ENCODE measurements at places on chromosomes 4 and X. TPM values are rescaled to one million over a fixed set of nuclear protein-coding genes. Genes with fewer than 3 reads are reported as not detected.
A peak's percentile ranks its signal among the peaks of the same experiment; 100 is the strongest.

The DDX60 gene
- total RNA-seq = 2.3 TPM

GRCh38 chr4:30840571-30840970 lies 120.4 kb downstream of the PCDH7 start:
- H3K4me3 ChIP-seq = no peak overlapping the region
- H3K4me1 ChIP-seq = no peaks in the 10 kb centered on the region
- H3K27ac ChIP-seq = no peak overlapping the region
- no peaks in the 10 kb centered on the region for H3K36me3 ChIP-seq

DNA sequence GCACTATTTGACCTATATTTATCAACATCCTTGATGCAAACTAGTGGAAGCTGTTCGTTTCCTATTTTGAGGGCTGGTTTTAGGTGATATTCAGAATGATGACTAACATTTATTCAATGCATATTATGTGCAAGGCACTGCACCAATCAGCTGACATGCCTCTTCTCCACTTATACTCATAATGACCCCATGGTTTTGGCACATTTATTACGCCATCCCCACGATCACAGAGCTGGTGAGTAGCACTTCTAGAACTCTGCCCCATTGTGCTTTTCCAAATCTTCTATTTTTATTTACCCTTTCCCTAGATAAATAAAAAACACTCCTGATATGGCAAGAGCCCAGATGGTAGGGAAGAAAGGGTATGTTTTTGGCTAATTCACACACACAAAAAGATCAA lies 13.1 kb downstream of the SCML1 start:
- no peaks in the 10 kb centered on the region for H3K27me3 ChIP-seq
- no peaks in the 10 kb centered on the region for H3K4me1 ChIP-seq
- no peak overlapping the region for H3K4me3 ChIP-seq
- no peak for DNase-seq
- no peak overlapping the region for H3K27ac ChIP-seq
- H3K36me3 ChIP-seq = peaks cover 23% of the 10 kb centered on the region

- peak; percentile 51 for DNase-seq
- no peaks in the 10 kb centered on the region for H3K4me1 ChIP-seq
- no peak overlapping the region for H3K27ac ChIP-seq
- no peaks in the 10 kb centered on the region for H3K36me3 ChIP-seq
These were observed 654.9 kb upstream of the HTR2C start for GRCh38 chrX:113929004-113929403.

The XAGE1A gene
- not detected for total RNA-seq

GRCh38 chr4:183297675-183298074 lies 22.4 kb downstream of the CLDN22 start:
- no peaks in the 10 kb centered on the region for H3K27me3 ChIP-seq
- H3K4me1 ChIP-seq = no peaks in the 10 kb centered on the region
- H3K36me3 ChIP-seq = peaks cover 29% of the 10 kb centered on the region
- no peak overlapping the region for H3K4me3 ChIP-seq

GRCh38 chr4:6423575-6423974 lies 48.8 kb downstream of the PPP2R2C start:
- H3K4me3 ChIP-seq = no peak overlapping the region
- peaks cover 5% of the 10 kb centered on the region for H3K27me3 ChIP-seq
- no peaks in the 10 kb centered on the region for H3K4me1 ChIP-seq
- H3K27ac ChIP-seq = no peak overlapping the region

The SPIN4 gene
- total RNA-seq = 3.2 TPM

The GASK1B gene
- total RNA-seq = 22.2 TPM

- no peak overlapping the region for H3K27ac ChIP-seq
- peaks cover 99% of the 10 kb centered on the region for H3K36me3 ChIP-seq
- peaks cover 15% of the 10 kb centered on the region for H3K4me1 ChIP-seq
- H3K4me3 ChIP-seq = no peak overlapping the region
- H3K27me3 ChIP-seq = no peaks in the 10 kb centered on the region
These were observed 32.7 kb upstream of the HTRA3 start for GRCh38 chr4:8236920-8237195.

The PAGE2 gene
- not detected for total RNA-seq

- H3K27me3 ChIP-seq = no peaks in the 10 kb centered on the region
- no peaks in the 10 kb centered on the region for H3K4me1 ChIP-seq
- no peak overlapping the region for H3K27ac ChIP-seq
These were observed 281.4 kb downstream of the PABPC4L start for GRCh38 chr4:133920236-133920635.

- DNase-seq = peak; percentile 55
- H3K4me1 ChIP-seq = peaks cover 73% of the 10 kb centered on the region
- peak overlapping the region; percentile 52 for H3K4me3 ChIP-seq
- H3K36me3 ChIP-seq = no peaks in the 10 kb centered on the region
- peaks cover 14% of the 10 kb centered on the region for H3K27me3 ChIP-seq
- peak overlapping the region; percentile 84 for H3K27ac ChIP-seq
These were observed 54.5 kb upstream of the BCOR start for GRCh38 chrX:40152173-40152711.

- H3K4me3 ChIP-seq = no peak overlapping the region
- no peaks in the 10 kb centered on the region for H3K36me3 ChIP-seq
- no peak overlapping the region for H3K27ac ChIP-seq
- DNase-seq = no peak
- peaks cover 26% of the 10 kb centered on the region for H3K4me1 ChIP-seq
- H3K27me3 ChIP-seq = no peaks in the 10 kb centered on the region
These were observed 100.2 kb downstream of the ADGRL3 start for GRCh38 chr4:61300266-61300844.

GRCh38 chrX:39605183-39605582 lies 492.6 kb downstream of the BCOR start:
- DNase-seq = no peak
- no peaks in the 10 kb centered on the region for H3K27me3 ChIP-seq
- no peak overlapping the region for H3K4me3 ChIP-seq
- no peaks in the 10 kb centered on the region for H3K36me3 ChIP-seq

- H3K27ac ChIP-seq = no peak overlapping the region
- no peaks in the 10 kb centered on the region for H3K4me1 ChIP-seq
- no peak for DNase-seq
- no peaks in the 10 kb centered on the region for H3K27me3 ChIP-seq
These were observed 50.0 kb downstream of the COMMD8 start for GRCh38 chr4:47413521-47413920.

DNA sequence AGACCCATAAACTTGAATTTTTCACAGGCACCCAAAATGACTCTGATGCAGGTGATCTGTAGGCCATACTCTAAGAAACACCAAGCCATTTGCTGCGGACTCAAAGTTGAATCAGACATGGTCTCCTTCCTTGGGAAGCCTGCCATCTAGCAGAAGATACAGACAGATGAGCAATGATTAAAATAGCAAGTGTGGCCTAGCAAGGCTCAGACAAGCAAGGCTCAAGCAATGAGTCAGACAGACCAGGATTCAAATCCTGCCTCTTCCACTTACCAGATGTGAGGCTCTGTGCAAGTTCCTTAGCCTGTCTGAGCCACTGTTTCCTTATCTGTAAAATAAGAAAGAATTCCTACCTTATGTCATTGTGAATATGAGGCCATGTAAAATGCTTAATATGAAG lies 2.3 kb downstream of the CCDC149 start:
- H3K4me3 ChIP-seq = no peak overlapping the region
- H3K36me3 ChIP-seq = peaks cover 34% of the 10 kb centered on the region
- H3K27me3 ChIP-seq = no peaks in the 10 kb centered on the region
- peaks cover 13% of the 10 kb centered on the region for H3K4me1 ChIP-seq

DNA sequence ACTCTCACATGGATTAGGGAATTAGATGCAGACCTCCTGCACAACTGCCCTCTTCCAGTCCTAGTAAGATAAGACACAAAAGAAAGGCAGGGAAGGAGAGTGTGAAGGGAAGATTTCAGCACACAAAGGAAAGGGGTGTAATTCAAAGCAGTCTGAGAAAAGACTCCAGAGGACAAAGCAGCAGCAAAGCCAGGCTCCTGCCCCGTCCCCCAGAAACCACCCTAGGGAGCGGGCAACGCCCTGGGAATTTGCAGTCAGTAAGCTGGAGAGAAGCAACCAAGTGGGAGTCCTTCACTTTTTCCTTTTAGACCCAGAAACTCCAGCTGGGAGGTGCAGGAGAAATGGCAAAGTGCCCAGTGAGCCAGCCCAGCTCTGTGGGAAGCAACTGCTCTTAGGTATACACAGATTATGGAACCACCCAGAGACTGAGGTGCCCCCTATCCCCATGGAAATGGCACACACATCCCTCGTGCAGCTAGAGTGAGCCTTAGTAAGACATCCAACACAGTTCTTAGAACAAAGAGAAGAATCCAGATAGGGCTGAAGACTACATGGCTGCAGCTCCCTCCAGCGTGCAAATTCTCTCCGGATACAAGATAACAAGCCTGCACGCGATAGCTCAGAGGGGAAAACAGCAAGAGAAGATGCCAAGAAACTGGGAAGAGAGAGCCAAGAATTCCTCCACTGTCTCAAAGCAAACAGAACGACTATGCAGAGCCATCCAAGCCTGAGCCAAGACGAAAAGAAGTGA lies 26.5 kb upstream of the IRAK1 start:
- H3K27ac ChIP-seq = no peak overlapping the region
- DNase-seq = peak; percentile 82
- no peaks in the 10 kb centered on the region for H3K36me3 ChIP-seq
- H3K4me1 ChIP-seq = peaks cover 95% of the 10 kb centered on the region
- H3K27me3 ChIP-seq = no peaks in the 10 kb centered on the region

Measured in stomach (tissue), 19 donors.